ENCODE measurements at places on chromosomes 3 and 15.

- DNase-seq = no peak
These were observed 396.5 kb upstream of the GBE1 start for GRCh38 chr3:82157952-82158351.

- no peak for DNase-seq
These were observed 69.8 kb downstream of the TIGIT start for GRCh38 chr3:114363554-114364202.

DNA sequence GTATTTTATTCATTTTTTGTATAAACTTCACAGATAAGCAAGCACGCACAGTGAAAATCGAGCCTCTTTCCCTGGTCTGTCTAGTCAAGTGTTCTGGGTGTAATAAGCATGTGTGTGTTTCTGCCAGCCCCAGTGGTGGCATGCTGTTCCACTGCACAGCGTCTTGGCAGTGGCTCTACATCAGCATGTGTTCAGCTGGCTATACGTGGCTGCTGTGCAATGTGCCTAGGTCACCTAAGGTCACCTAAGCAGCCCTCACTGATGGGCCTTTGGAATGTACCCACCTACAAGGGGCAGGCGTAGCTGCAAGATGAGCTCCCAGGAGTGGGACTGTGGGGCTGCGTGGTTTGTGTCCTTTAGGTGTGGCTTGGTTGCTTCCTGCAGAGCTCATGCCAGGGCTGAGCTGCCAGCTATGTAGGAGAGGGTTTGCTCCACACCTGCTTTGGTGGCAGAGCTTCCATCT lies 4.9 kb downstream of the LIMD1 start:
- DNase-seq = no peak

GRCh38 chr15:79321876-79322275 lies 11.0 kb downstream of the TMED3 start:
- no peak for DNase-seq

- DNase-seq = no peak
These were observed 23.6 kb downstream of the CRTC3 start for GRCh38 chr15:90553248-90553745.

DNA sequence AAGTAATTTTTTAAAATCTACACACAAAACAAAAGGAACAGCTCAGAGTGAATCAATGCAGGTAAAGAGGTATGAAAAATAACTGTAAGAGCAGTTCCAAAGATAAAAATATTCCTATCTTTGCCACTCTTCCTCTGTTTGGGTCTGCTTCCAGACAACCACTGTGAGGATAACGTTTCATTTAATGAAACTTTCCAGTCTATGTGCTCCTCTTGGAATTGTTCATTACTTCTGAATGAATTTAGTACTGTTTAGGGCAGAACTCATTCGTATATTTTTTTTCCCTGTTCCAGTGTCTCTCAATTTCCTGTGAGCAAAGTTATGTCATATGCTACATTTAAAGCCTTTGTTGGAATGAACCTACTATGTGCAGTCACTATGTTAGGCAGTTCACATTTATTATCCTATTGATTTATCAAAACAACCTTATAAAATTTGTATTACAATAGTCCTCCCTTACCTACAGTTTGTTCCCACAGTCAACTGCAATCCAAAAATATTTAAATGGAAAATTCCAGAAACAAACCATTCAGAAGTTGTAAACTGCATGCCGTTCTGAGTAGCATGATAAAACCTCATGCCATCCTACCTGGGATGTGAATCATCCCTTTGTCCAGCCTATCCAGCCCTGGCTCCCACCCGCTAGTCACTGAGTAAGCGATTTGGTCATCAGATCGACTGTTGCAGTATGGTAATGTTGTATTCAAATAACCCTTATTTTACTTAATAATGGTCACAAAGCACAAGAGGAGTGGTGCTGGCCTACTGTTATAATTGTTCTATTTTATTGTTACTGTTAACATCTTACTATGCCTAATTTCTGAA lies 98.1 kb downstream of the TMCC1 start:
- DNase-seq = no peak

DNA sequence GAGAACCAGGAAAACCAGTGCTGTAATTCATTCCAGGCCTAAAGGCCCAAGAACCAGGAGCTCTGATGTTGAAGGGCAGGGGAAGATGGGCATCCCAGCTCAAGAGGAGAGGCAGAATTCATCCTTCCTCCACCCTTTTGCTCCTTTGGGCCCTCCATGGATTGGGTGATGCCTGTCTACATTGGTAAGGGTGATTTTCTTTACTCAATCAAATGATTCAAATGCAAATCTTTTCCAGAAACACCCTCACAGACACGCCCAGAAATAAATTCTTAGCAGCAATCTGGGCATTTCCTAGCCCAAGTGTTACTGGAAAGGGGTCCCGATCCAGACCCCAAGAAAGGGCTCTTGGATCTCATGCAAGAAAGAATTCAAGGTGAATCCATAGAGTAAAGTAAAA lies 17.6 kb upstream of the APOD start:
- no peak for DNase-seq

GRCh38 chr3:113241292-113242095 lies 30.1 kb downstream of the BOC start:
- no peak for DNase-seq

GRCh38 chr3:150172356-150172755 lies 201.7 kb upstream of the PFN2 start:
- DNase-seq = no peak

- no peak for DNase-seq
These were observed 50.9 kb upstream of the ZDHHC23 start for GRCh38 chr3:113896930-113897329.
